Esophagus mucosa (tissue), 1 donor: ENCODE measurements at places on chromosomes 5 and 9. TPM values are rescaled to one million over a fixed set of nuclear protein-coding genes. Genes with fewer than 3 reads are reported as not detected.

Gene CDKN2A
- total RNA-seq, result 7.7 TPM

GRCh38 chr9:5560443-5561100 is 50.2 kb downstream of the PDCD1LG2 start:
- ATAC-seq, result no peak

GRCh38 chr5:152723482-152723881 is 318.4 kb upstream of the NMUR2 start:
- ATAC-seq, result no peak

DNA sequence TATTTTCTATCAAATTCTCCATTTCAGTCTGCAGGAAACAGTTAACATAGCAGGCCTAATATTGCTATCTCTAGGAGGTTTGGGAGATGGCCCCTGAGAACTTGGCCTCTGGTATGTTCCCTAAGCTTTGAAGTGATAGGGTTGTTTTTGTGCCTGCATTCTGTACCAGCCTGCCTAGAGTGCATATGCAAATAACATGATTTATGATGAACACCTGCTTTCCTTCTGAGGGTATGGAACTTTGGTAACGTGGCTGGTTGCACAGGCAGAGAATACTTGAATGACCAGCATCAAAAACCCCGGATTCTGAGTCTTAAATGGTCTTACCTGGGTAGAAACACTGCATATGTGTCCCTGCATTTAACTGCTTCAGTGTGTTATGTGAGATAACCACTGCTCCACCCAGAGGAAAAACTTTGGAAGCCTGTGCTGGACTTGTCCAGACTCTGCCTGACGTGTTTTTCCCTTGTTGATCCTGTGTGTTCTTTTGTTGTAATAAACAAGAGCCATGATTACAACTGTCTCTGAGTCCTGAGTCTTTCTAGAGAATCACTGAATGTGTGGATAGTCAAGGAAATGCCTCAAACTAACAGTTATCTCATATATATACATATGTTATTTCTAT is 111.3 kb upstream of the ABCA1 start:
- no peak for ATAC-seq

- ATAC-seq, result peak; percentile 90
These were observed 25.8 kb upstream of the TRIM32 start for GRCh38 chr9:116661037-116661954.

- no peak for ATAC-seq
These were observed 117.4 kb downstream of the GCNT1 start for GRCh38 chr9:76576344-76576743.

DNA sequence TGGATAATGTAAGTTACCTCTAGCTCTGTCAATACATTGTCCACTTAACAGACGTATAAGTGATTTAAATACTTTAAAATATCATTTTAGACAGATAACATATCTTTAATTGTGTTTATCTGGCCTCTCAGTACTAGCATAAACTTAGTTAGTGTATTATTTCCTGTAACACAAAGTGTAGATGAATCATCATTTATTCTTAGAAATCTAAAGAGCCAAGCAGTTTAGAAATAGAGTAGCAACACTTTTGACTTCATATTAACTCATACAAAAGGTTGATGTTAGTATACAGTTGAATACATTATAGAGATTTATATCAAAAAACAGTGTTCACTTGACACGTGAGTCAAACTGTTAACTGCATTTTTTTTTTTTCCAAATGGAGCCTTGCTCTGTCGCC is 18.0 kb downstream of the NCBP1 start:
- ATAC-seq, result no peak

Gene IFNA13
- not detected for total RNA-seq

- ATAC-seq, result no peak
These were observed 1.6 kb downstream of the PIP5KL1 start for GRCh38 chr9:127928676-127929624.

DNA sequence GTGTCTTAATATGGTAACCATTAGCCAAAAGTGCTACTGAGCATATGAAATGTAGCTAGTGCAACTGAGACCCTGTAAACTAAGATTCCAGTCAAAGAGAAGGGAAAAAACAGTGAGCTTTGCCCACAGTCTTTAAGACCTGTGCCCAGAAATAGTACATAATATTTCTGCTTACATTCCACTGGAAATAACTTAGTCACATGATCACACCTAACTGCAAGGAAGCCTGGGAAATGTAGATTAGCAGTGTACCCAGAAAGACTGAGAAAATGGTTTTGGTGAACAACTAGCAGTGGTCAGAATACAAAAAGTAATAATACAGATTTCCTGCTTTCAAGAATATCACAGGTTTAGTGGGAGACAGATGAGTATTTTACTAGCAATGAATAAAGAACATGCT is 2.5 kb upstream of the CPLANE1 start:
- no peak for ATAC-seq

- no peak for ATAC-seq
These were observed 21.6 kb upstream of the EXOC3 start for GRCh38 chr5:421287-421880.

- no peak for ATAC-seq
These were observed 274.4 kb downstream of the EFNA5 start for GRCh38 chr5:107396351-107396690.

DNA sequence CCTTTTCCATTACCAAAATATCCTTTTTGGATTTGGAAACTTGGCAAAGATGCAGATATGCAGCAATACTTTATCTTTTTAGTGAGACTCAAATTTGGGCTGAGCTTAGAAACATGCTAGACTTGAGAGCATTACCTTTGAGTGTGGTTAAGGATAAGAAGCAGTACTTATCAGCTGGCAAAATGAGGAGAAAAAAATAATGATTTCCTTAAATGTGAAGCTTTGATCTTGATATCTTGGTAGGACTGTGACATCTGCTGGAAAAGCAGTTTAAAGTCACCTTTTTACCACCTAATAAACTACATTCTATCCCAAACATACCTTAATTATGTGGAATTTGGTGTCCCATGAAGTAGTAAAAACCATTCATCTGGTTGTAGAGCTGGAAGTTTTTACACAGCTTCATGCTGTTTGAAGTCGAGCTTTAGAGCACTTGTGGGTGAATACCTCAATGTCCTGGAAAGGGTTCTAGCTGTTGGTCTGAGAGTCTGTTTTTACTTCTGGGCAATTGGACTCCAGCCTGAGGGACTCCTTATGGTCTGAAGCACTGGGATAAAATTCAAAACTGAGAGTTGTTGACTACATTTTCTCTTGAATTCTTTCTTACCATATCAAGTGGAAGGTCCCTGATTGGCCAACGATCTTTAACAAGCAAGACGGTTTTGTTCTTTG is 53.4 kb downstream of the LRRC70 start:
- ATAC-seq, result no peak
